ENCODE measurements at places on chromosomes 11 and 22. TPM values are rescaled to one million over a fixed set of nuclear protein-coding genes. Genes with fewer than 3 reads are reported as not detected.

DNA sequence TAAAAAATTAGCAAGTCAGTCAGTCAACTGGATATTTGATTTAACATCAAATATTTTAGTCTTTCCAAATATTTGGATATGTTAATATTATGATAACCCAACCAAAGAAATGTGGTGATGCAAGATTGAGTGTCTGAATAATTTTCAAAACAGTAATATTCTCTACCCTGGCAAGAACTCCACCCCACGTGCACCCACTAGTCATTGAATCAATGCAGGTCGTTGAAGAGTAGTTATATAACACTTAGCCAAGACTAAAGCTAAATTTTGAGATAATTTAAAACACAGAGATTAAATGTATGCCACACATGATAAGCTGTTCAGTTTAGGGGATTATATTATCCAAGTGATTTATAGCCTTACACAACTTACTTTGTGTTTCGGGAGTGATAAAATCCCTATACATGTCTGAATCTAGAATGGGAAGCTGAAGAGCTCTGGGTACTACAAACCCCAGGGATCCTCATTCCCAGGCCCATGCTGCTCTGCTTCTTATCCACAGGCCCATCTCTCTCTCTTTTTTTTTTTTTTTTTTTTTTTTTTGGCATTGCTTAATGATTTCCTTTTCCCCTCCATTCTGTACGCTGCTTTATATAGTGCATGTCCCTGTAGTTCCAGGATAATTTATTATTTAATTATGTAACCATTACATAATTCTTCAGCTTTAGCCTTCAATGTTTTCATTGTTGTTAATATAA is 392.9 kb downstream of the NTM start:
- H3K4me1 ChIP-seq, result no peaks in the 10 kb centered on the region
- H3K27ac ChIP-seq, result no peak overlapping the region
- no peaks in the 10 kb centered on the region for H3K36me3 ChIP-seq
- DNase-seq, result no peak

DNA sequence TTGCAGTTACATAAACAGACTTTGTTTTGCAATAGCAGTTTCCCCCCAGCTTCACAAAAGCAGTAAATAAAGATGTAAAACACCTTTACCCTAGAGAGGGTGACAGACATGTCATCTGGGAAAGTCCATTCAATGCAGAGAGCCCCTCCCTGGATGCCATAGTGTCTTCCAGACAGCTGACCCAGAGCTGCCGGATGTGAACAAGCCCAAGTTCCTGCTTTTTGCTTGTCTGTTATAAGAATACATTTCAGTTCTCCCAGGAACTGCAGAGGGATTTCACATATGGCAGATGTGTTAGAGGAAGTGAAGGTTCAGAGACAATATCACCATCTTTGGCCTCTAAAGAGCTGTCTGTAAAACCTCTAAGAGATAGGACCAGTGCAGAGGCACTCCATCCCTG is 48.9 kb downstream of the RELT start:
- no peaks in the 10 kb centered on the region for H3K4me1 ChIP-seq
- no peak overlapping the region for H3K4me3 ChIP-seq
- no peaks in the 10 kb centered on the region for H3K36me3 ChIP-seq

GRCh38 chr11:95547186-95547585 is 242.4 kb downstream of the FAM76B start:
- no peak overlapping the region for H3K4me3 ChIP-seq
- no peak for DNase-seq
- H3K27me3 ChIP-seq, result no peaks in the 10 kb centered on the region
- H3K27ac ChIP-seq, result no peak overlapping the region

- H3K4me3 ChIP-seq, result no peak overlapping the region
- no peak for DNase-seq
- H3K4me1 ChIP-seq, result peaks cover 22% of the 10 kb centered on the region
Observed at GRCh38 chr11:134250246-134250645, 2.9 kb downstream of the THYN1 start.

GRCh38 chr22:26897384-26897783 is 240.0 kb downstream of the MIAT start:
- DNase-seq, result no peak
- no peaks in the 10 kb centered on the region for H3K36me3 ChIP-seq
- H3K4me1 ChIP-seq, result no peaks in the 10 kb centered on the region
- no peak overlapping the region for H3K4me3 ChIP-seq

GRCh38 chr11:131430473-131431208 is 60.2 kb downstream of the NTM start:
- H3K4me1 ChIP-seq, result no peaks in the 10 kb centered on the region
- H3K36me3 ChIP-seq, result no peaks in the 10 kb centered on the region
- H3K27ac ChIP-seq, result no peak overlapping the region
- peak; percentile 57 for DNase-seq
- no peaks in the 10 kb centered on the region for H3K27me3 ChIP-seq
- H3K4me3 ChIP-seq, result no peak overlapping the region

GRCh38 chr11:64742087-64742888 is 1.7 kb downstream of the RASGRP2 start:
- no peaks in the 10 kb centered on the region for H3K27me3 ChIP-seq
- DNase-seq, result no peak
- peaks cover 45% of the 10 kb centered on the region for H3K4me1 ChIP-seq
- peak overlapping the region; percentile 93 for H3K27ac ChIP-seq
- no peaks in the 10 kb centered on the region for H3K36me3 ChIP-seq
- peak overlapping the region; percentile 69 for H3K4me3 ChIP-seq

GRCh38 chr11:67303835-67304411 is 593 bp downstream of the SSH3 start:
- no peak for DNase-seq
- H3K27me3 ChIP-seq, result no peaks in the 10 kb centered on the region
- H3K4me1 ChIP-seq, result no peaks in the 10 kb centered on the region
- peak overlapping the region; percentile 81 for H3K27ac ChIP-seq

DNA sequence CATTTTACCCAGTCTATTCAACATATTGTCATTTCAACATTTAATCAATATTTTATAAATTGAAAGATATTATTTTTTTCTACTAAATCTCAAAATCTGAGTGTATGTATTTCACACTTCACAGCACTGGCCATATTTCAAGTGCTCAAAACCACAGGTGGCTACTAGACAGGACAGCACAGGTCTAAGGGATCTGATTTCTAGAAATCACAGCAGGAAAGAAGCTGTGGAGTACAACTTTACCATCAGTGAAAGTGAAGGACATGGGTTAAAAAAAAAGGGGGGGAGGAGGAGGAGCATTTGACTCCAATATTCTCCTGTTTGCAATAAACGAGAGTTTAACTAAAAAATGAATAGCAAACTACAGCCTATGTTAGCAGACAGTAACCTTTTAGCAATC is 4.5 kb downstream of the PRDM10 start:
- H3K27ac ChIP-seq, result no peak overlapping the region
- DNase-seq, result no peak

- no peak overlapping the region for H3K4me3 ChIP-seq
- peaks cover 27% of the 10 kb centered on the region for H3K4me1 ChIP-seq
- H3K36me3 ChIP-seq, result no peaks in the 10 kb centered on the region
- no peak for DNase-seq
- H3K27ac ChIP-seq, result no peak overlapping the region
- no peaks in the 10 kb centered on the region for H3K27me3 ChIP-seq
Observed at GRCh38 chr22:46560696-46561295, 23.4 kb upstream of the CELSR1 start.

- no peak overlapping the region for H3K27ac ChIP-seq
- no peaks in the 10 kb centered on the region for H3K36me3 ChIP-seq
- no peaks in the 10 kb centered on the region for H3K4me1 ChIP-seq
- no peak for DNase-seq
- H3K27me3 ChIP-seq, result no peaks in the 10 kb centered on the region
Observed at GRCh38 chr11:42806191-42806590, 505.6 kb upstream of the API5 start.

DNA sequence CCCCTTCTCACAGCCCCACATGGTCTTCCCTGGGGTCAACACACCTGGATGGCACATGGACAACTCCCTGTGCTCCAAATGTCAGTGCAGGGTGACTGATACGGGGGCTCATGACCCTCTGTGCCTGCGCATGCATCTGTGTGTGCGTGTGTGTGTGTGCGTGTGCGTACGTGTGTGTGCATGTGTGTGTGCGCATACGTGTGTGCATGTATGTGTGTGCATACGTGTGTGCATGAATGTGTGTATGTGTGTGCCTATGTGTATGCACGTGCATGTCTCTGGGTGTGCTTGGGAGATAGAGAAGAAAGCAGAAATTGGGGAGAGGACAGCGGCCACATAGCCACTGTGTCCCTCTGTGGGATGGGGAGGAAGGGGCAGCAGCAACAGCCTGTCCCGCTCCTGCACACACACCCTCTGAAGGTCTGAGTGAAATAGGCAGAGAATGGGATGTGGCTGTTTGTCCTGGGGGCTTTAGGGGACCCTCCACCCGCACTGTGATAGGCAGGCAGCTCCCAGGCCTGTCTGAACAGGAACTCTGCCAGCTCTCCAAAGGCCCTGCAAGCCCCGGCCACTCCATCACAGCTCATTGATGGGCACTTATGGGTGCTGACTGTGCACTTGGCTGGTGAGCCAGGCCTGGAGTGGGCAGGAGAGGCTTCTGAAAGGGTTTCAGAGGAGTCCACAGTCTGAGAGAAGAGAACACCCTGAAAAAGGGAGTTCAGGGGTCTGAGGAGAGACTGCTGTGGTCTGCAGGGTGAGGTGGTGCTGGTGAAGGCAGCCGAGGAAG is 28.7 kb upstream of the PICK1 start:
- H3K4me1 ChIP-seq, result peaks cover 5% of the 10 kb centered on the region
- no peak overlapping the region for H3K27ac ChIP-seq
- H3K4me3 ChIP-seq, result no peak overlapping the region
- no peaks in the 10 kb centered on the region for H3K36me3 ChIP-seq
- H3K27me3 ChIP-seq, result no peaks in the 10 kb centered on the region

DNA sequence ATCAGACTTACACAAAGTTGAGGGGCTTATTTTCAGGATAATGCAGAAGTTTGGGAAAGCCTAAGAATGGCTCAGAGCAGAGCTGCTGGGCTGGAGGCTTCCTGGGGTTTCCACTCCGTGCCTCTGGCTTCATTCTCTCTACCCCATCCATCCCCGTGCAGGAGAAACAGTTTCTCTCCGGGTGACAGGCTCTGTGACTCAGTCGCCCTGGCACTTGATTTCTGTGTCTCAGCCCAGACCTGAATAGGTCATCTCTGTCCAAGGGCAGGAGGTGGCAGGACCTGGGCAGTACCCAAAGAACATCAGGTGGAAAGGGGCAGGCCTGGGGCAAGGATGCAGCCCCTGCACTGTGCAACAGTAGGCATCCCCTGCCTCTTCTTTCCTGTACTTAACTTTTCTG is 38.4 kb upstream of the RTL6 start:
- no peak overlapping the region for H3K4me3 ChIP-seq
- no peaks in the 10 kb centered on the region for H3K36me3 ChIP-seq
- no peak for DNase-seq
- no peak overlapping the region for H3K27ac ChIP-seq
- H3K27me3 ChIP-seq, result no peaks in the 10 kb centered on the region

GRCh38 chr22:36658900-36659299 is 44.7 kb downstream of the CACNG2 start:
- no peaks in the 10 kb centered on the region for H3K27me3 ChIP-seq
- H3K36me3 ChIP-seq, result no peaks in the 10 kb centered on the region
- DNase-seq, result no peak
- peaks cover 17% of the 10 kb centered on the region for H3K4me1 ChIP-seq
- no peak overlapping the region for H3K27ac ChIP-seq

Gene INCENP
- 8.1 TPM for total RNA-seq

Gene GRIA4
- total RNA-seq, result not detected

Gene ASCL2
- total RNA-seq, result not detected

Gene OR5B17
- total RNA-seq, result not detected

Gene ACRV1
- total RNA-seq, result not detected

Gene MMP8
- 0.35 TPM for total RNA-seq

Gene KRTAP5-9
- not detected for total RNA-seq

Gene PHOX2A
- not detected for total RNA-seq

Gene MYO18B
- 119 TPM for total RNA-seq

Measured in right atrium auricular region (tissue), 2 donors.